Activated gamma-delta T cell treated with anti-CD3 and anti-CD28 coated beads, Interleukin-2, amount 50 U/mL, for 16 hours (primary cell): ENCODE measurements at places on chromosomes 5 and 9.

DNA sequence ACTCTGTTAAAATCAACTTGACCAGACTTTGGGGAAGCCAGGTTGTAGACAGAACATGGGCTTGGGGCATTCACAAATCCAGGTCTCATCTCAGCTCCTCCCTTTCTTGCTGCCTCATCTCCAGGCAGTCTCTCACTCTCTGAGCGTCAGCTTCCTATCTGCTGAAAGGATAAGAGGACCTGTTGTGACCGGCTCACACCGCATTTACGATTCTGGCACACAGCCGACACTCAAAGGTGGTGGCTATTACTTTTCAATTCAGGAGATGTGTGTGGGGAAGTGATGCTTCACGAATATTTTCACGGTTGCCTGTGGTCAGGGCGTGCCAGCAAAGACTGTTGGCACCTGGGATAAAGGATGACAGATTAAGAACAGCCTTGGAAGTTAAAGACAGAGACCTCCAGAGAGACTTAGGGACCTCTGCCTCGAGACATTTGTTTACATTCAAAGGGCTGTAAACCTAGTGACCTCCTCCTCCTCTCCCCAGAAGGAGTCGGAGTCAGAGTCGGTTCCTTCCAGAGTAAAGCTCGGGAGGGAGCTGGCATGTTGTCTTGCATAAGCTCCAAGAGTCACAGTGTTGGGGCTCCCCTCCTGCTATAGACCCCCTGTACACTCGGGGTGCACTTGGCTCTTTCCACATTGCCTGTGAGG lies 83.2 kb downstream of the AK8 start:
- no peak for DNase-seq

DNA sequence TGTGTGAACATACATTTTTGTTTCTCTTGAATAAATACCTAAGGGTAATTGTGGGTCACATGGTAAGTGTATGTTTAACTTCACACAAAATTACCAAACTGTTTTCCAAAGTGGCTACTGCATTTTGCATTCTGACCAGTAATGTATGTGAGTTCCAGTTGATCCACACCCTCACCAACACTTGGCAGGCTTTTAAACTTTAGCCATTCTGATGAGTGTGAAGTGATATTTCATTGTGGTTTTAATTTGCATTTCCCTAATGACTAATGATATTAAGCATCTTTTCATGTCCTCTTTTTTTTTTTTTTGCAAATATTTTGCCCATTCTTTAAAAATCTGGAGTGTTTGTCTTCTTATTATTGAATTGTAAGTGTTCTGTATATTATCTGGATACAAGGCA lies 53.5 kb upstream of the MAST4 start:
- no peak for DNase-seq

DNA sequence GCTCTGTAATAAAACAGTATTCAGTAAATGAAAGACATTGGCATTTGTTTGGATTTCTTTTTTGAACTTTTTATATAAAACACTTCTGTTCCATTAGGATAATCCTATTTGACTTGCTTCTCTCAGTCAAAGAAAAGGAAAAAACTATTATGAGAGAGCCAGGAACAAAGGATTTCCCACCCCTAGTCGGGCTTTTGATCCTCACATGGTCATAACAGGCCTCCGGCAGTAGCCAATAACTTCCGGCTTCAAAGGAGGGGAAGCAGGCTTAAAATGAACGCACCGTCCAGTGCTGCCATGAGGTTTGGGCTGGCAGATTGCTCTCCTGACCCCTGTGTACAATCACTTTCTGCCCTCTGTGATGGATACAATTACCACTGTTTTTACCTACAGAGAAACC lies 209.3 kb downstream of the ZNF608 start:
- no peak for DNase-seq

- DNase-seq, result no peak
Observed at GRCh38 chr5:96079075-96079474, 117.4 kb upstream of the ELL2 start.

DNA sequence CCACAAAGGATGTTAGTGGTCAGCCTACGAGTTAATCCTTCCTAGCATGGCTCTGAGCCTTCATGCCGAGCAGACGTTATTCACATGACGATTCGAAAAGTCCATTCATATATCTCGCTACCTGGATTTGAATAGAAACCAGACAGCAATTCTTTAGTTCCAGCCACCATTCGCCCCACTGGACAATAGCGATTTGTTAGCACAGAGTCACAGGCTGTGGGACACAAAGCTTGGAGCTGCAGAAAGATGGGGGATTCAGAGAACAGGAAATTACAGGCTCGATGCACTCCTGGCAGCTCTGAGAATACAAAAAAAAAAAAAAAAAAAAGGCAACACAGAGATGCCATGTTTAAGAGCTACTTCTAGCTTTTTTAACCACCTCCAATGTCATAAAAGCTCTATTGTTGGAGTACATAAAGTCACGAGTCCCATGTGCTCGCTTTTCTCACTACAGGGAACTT lies 110.7 kb downstream of the NR6A1 start:
- no peak for DNase-seq

GRCh38 chr5:159804121-159804520 lies 112.2 kb upstream of the ADRA1B start:
- no peak for DNase-seq

GRCh38 chr9:12961276-12961809 lies 186.5 kb downstream of the LURAP1L start:
- DNase-seq, result no peak

DNA sequence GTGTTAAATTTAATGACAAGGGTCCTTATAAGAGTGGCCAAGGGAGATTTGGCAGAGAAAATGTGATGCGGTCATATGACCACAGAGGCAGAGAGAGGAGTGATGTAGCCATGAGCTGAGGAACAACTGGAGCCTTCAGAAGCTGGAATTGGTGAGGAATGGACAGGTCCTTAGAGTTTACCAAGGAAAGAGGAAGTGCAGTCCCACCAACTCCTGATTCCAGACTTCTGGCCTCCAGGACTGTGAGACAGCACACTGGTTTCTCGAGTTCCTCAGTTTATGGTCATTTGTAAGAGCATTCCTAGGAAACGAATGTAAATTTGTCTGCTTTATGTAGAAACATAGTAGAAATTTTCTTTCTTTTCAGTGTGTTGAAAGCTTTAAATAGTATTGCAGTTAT lies 410.1 kb downstream of the CDH18 start:
- DNase-seq, result no peak

DNA sequence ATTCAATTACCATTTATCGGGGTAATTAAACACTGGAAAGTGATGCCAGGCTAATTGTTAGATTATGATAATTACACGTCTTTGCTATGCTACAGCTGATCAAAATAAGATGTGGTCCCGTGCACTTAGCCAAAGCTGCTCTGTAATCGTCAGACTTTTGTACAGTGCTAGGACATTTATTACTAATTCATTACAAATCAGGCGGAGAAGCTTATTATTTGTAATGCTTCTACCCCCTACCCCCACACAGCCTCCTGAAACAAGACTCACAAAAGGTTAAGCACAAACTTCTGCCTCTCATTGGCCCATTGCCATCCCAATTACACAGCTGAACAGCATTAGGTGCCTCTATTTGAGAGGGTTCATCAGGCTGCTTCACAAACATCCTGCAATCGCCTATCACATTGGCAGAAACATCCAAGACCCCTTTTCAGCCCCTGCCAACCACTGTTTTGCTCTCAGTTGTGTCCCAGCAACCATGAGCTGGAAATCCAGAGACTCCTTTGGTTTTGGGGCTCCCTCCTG lies 232.7 kb downstream of the EFNA5 start:
- no peak for DNase-seq

DNA sequence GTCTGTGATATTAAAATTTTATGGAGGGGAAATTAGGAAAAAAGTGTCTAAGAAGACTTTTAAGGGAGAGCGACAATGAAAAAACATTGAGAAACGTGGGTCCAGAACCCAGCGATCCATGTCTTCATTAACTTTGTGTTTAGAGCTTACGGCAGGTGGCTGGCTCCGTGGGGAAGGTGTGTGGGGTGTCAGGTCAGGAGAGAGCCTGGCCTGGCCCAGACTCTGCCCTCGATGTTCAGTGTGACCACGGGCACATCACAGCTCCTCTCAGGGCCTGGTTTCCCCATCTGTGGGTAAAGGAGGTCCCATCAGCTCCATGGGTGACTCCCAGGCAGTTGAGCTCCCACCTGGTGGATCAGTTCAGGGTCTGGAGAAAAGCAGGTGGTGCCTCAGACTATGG lies 22.1 kb downstream of the DAB2IP start:
- no peak for DNase-seq

DNA sequence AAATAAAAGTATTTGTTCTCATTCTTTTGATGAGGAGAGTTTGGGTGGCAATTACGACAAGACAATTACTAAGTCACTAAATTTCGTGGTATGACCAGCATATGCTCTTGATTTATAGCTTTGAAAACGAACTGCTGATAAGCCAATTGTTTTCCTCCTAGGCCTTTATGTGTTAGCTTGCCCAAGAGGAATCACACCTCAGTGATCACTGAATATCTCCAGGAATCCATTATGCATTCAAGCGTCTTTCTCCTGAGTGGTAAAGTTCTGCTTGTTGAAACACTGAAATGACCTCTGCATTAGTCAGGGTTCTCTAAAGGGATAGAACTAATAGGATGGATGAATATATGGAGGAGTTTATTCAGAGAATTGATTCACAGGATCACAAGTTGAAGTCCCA lies 677.7 kb upstream of the MEF2C start:
- no peak for DNase-seq
